ENCODE measurements at places on chromosomes 13 and 19. TPM values are rescaled to one million over a fixed set of nuclear protein-coding genes. Genes with fewer than 3 reads are reported as not detected.

DNA sequence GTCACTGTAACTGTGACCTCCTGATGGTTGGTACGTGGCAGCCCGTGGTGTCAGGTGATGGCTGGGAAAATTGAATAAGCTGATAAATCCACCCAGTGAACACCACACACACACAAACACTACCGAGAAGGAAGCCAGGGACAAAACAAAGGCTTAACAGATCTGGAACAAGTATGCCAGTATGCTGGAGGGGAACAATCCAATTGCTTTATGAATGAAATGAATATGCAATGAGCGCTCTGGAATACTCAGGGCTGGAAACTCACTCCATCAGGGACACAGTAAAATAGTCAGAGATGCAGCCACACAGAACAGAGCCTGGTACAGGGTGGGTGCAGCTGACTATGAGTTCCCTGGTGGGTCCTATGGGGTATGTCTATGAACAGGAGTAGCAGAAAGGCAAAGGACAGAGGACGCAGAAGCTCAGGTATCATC lies 16.7 kb downstream of the TMTC4 start:
- no peak for DNase-seq

- peak; percentile 74 for DNase-seq
These were observed 105.6 kb upstream of the SERP2 start for GRCh38 chr13:44267980-44268379.

PLVAP gene
- not detected for total RNA-seq

- DNase-seq, result no peak
These were observed 1.4 kb downstream of the ELAVL1 start for GRCh38 chr19:8004001-8004400.

DNA sequence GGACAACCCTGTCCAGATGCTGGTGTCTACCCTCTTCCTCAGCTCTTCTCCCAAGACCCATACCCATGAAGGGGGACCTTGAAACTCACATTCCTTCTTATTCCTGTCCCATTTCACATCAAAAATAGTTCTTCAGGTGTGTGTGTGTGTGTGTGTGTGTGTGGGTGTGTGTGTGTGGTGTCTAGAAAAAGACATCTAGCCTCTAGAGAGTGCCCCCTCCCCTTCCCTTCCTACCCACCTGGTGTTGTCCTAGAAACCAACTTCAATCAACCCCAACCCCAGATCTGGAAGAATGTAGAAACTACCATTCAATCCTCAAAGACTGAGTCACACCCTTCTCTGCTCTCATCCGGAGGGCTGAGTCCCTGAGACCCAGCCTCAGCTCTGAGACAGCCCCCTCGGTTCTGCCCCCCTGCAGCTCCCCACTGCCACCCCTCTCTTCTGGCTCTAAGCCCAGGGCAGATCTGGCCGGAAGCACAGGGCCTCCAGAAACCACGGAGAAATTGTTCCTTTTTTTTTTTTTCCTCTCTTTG lies 3.5 kb downstream of the KCNN4 start:
- DNase-seq, result no peak

- DNase-seq, result peak; percentile 71
These were observed 26.3 kb downstream of the SIPA1L3 start for GRCh38 chr19:37932985-37933936.
